Thymus (tissue), 14 donors: ENCODE measurements at places on chromosomes 3 and 15. TPM values are rescaled to one million over a fixed set of nuclear protein-coding genes. Genes with fewer than 3 reads are reported as not detected.

- peaks cover 54% of the 10 kb centered on the region for H3K4me1 ChIP-seq
- no peaks in the 10 kb centered on the region for H3K27me3 ChIP-seq
- peaks cover 3% of the 10 kb centered on the region for H3K36me3 ChIP-seq
Observed at GRCh38 chr15:92881211-92881754, 18.8 kb upstream of the CHD2 start.

DNA sequence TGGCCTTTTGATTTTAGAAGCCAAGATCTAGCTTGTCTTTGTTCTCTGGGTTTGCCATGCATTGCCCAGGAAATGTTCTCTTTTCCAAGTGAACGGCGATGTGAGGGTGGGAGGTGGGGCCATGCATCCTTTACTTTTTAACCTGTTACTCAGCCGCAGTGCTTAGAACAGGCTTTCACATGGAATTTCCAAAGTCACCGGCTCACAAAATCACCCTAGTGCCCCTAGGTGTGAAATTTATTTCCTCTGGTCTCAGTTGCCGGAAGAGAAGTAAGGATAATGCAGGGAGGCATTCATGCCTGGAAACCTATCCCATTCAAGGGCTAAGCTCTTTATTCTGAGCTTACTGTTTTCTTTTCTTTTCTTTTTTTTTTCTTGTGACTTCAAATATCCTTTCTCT is 93.2 kb downstream of the CACNA2D3 start:
- H3K4me1 ChIP-seq: no peaks in the 10 kb centered on the region
- no peak overlapping the region for H3K4me3 ChIP-seq
- no peak overlapping the region for H3K27ac ChIP-seq
- no peaks in the 10 kb centered on the region for H3K27me3 ChIP-seq

- no peaks in the 10 kb centered on the region for H3K4me1 ChIP-seq
- DNase-seq: no peak
- H3K27ac ChIP-seq: no peak overlapping the region
- no peak overlapping the region for H3K4me3 ChIP-seq
- no peaks in the 10 kb centered on the region for H3K27me3 ChIP-seq
Observed at GRCh38 chr15:60791216-60791615, 312.3 kb upstream of the ICE2 start.

DNA sequence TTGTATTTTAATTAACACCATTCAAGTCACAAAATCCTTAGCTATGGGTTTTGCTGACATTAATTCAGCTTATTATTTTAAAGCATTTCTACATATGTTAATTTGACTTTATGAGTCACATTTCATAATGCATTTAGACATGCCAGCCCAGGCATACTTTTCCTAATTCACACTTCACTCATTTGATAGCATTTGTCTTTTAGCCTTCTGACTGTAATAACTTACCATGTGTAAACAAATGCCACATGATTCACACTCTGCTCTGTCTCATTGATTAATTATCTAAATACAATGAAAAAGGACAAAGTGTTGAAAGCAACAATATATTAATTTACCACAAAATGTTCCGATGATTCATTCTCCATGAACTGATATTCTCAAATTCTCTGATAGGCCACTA is 927.8 kb upstream of the EPHA6 start:
- no peaks in the 10 kb centered on the region for H3K4me1 ChIP-seq
- DNase-seq: no peak
- no peak overlapping the region for H3K27ac ChIP-seq
- no peaks in the 10 kb centered on the region for H3K36me3 ChIP-seq

DNA sequence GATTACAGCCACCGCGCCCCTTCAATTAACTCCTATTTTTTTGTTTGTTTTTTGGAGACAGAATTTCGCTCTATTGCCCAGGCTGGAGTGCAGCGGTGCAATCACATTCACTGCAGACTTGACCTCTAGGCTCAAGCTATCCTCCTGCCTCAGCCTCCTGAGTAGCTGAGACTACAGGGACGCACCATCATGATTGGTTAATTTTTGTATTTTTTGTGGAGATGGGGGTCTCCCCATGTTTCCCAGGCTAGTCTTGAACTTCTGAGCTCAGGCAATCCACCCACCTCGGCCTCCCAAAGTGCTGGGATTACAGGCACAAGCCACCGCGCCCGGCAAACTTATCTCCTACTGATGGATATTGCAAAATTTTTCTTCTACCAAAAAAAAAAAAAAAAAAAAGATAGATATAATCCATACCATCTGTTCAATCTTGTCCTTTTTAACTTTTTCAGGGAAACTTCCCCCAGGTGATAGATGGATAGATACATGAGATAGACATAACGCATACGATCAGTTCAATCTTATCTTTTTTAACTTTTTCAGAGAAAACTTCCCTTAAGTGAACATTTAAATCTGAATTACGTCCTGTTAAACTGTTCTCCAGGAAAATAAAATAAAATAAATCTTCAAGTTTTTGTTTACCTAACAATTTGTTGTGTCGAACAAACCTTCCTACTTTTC is 693 bp upstream of the RPSA start:
- H3K27me3 ChIP-seq: no peaks in the 10 kb centered on the region
- no peak for DNase-seq
- peaks cover 31% of the 10 kb centered on the region for H3K36me3 ChIP-seq
- peak overlapping the region; percentile 62 for H3K4me3 ChIP-seq
- H3K4me1 ChIP-seq: peaks cover 23% of the 10 kb centered on the region

PLCH1 gene
- total RNA-seq: 29.3 TPM
